ENCODE measurements at places on chromosomes 3 and 15.
A peak's percentile ranks its signal among the peaks of the same experiment; 100 is the strongest.

GRCh38 chr3:53544357-53544756 lies 49.9 kb downstream of the CACNA1D start:
- no peak for DNase-seq

DNA sequence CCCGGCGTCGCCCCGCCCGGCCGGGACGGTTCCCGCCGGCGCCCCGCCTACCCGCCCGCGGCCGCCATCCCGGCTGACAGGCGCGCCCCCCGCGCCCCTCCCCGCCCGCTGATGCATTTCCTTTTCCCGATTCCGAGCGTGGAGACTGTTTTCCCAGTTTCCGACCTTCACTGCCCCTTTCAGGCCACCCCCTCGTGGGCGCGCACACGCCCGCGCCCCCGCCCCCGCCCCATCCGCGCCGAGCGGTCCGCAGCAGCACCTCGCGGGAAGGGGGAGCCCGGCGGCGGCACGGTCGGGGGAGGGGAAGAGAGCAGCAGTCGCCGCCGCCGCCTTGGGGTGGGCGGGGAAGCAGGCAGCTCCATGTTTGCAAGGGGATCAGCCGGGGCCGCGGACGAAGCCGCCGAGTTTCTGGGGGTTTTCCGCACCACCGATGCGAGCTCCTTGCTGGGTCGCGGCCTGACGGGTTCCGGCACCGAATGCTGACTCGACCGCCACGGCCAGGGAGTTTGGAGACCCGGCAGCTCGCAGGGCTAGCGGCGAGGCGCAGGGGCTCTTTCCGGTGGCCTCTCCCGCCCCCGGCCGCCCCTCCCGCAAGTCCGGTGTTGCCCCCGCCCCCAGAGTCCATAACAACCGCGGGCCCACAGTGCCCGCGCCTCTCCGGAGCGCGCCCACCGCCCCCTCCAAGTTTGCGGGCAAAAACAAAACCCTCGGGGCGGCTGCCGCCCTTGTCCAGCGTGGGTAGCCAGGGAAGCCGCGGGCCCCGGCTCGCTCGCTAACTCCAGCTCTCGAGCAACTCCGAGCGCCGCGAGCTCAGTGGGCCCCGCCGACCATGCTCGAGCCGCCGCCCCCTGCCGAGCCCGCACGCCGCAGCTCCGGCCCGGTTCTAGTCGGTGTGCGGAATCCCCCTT lies 3.2 kb upstream of the SIN3A start:
- DNase-seq = peak; percentile 68

- peak; percentile 42 for DNase-seq
Observed at GRCh38 chr3:183697610-183698317, at the start of gene YEATS2. YEATS2 (plus strand) TSS chr3:183697797; CDS start chr3:183715163, 17,366 bp downstream.

GRCh38 chr3:58217209-58217811 lies 6.5 kb upstream of the DNASE1L3 start:
- DNase-seq = no peak

- DNase-seq = no peak
Observed at GRCh38 chr3:186754006-186754405, 29.4 kb upstream of the EIF4A2 start.

DNA sequence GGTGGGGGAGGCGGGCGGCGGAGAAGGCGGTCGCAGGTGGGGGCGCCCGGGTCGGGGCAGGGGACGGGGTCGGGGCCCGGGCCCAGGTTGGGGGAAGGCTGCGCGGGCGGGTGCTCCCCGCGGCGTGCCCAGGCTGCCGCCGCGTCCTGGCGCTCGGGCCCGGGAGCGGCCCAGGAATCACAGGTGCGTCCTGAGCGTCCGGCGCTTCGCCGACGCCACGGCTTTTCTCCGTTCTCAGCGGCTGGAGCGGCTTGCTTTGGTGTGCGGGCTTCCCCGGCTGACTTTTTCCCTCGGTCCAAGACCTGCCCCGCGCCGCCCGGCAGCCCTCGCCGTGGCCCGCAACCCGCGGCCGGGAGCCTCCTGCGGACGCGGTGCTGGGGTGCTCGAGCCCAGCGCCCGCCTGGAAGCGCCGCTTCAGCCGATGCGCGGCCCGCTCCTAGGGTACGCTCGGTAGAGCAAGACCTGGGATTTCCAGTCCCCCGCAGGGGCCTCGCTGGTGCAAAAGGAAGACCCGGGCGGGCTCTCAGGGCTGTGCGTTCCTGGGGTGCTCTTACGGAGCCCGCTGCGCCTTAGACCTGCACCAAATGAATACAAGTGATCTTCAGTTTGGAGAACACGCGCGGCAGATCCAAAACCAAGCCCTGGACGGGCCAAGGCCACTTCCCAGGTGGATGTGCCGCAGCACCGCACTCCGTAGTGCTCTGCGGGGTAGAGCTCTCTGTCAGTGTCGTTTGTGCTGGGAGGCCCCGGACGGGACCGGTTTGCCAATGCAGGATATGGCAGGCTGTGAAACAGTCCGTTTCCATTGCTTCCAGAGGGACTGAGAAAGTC lies 639 bp downstream of the NIPA1 start:
- DNase-seq = no peak

GRCh38 chr3:192129586-192129985 lies 597.8 kb downstream of the FGF12 start:
- no peak for DNase-seq

DNA sequence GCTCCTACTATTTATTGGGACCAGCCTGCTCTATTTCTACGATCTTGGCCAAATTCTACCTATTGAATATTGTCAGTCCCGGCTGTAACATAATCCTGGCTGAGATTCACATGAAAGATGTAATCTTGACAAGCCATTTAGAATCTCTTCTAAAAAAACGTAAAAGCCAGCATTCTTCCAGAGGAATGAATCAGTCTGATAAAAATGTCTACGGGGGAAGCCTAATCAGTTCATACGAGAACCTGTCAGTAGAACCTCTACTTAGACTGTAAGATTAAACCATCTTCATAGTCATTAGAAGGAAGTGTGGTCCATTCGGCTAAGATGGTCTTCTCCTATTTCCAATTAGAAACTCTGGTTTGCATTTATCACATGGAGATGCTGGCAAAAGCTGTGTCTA lies 147.2 kb upstream of the WNT5A start:
- no peak for DNase-seq

DNA sequence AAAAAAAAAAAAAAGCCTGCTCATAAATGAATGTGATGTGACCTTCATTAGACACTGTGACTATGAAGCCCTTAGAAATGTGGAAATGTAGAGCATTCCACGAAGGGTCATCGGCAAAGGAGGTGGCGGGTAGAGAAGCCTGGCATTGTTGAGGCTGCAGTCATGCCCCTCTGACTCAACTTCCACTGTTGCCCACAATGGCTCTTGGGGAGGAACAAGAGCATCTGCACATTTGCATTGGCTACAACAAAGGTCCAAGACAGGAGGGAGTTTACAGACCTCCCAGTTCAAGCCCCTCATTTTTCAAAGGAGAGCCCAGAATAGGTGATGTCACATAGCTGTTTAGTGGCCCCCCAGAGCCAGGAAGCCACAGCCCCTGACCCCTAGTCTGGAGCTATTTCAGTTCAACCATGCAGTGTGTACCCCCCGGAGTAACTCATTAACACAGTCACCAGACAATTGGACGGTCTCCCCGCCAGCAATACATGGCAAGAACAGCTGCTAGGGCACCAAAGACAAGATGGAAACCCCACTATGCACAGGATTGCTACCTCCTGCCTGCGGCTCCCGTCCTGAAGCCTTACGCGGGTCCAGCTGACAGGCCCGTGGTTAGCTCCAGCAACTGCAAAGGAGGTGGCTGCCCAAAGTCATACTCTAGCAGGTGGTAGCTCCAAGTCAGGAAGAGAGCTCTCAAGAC lies 56.2 kb downstream of the SH3BP5 start:
- no peak for DNase-seq

- no peak for DNase-seq
Observed at GRCh38 chr3:184672977-184673870, 38.6 kb downstream of the MAGEF1 start.

DNA sequence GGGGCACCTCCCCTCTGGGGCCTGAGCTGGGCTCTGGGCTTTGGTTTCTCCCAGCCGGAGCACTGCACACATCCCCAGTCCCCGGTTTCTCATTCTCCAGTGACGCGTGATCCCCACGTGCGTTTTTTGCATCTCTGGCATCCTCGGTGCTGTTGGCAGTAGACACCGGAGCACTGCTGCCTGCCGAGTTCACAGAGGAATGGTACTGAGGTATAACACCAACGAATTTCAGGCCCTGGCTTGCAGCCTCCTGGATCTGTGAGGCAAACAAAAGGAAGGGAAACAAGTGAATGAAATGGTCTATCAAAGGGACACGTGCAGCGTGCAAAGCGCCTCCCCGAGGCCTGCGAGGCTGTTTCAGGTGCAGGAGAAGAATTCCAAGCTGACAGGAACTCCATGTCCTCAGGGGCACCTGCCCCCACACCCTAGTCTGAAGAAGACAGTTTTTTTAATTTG lies 112.9 kb downstream of the OXNAD1 start:
- DNase-seq = no peak

DNA sequence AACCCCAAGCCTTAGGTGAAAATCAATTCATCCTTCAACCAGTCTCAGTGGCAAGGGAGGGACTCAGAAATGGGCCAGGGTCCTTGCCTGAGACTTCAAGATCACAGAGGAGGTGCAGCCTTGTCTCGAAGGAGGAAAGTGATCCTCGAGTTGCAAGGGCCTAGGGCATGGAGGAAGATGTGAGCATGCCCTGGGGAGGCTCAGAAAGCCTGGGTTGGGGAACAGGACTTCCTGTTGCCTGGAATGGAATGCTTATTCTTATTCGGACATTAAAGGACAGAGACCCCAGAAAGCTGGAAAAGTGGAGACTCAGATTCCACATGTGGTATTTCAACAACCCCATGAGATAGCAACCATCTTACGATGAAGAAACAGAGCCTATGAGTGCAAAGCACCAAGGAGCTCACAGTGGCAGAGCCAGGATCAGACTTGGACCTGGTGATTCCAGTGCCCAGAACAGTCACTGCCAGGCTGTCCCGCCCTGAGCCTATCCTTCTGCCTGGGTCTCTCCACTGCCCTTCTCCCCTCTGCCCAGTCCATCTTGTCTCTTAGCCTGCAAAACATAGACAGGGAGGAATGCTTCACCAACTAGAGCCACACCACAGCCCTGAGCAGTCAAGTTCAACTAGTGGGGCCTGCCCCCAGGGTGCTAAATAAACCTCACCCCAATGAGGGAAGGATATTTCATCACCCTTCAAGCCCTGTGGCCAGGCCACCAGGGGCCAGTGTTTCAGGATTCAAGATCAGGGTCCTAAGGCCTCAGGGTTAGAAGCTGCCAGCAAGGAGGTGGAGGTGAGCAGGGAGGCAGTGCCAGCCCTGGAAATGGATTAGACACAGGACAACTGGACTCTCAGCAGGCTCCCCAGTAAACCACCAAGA lies 21.9 kb downstream of the DAPK2 start:
- no peak for DNase-seq

- DNase-seq = no peak
Observed at GRCh38 chr15:78167227-78167888, 18.2 kb downstream of the IDH3A start.

- no peak for DNase-seq
Observed at GRCh38 chr3:166472015-166472414, 634.8 kb upstream of the BCHE start.

- no peak for DNase-seq
Observed at GRCh38 chr3:169596126-169596525, 67.4 kb downstream of the MECOM start.

DNA sequence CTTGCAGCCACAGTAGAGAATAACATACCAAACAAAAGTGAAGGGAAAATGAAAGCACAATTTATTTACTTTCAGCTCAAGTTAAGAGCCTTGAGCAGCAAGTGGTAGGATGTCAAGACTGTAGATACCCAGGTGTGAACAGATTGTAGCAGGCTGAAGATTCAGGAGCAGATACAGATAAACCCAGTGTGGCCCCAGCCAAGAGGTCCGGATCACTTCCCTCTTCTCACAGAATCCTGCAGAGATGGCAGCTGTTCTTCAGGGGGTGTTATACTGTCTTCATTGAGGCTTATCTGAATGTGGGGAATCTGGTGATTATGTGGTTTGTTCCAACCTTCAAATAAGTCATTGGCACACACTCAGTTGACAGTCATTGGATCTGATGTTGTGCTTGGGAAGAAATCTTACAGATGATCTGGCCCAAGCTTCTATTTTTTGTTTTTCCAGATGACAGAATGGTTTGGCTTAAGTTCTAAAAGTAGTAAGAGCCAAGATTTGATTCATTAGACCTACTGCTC lies 2.2 kb downstream of the STARD9 start:
- DNase-seq = no peak

- DNase-seq = no peak
Observed at GRCh38 chr3:23994244-23994569, 49.1 kb downstream of the NR1D2 start.

- no peak for DNase-seq
Observed at GRCh38 chr15:99399618-99400017, 148.3 kb downstream of the LRRC28 start.

DNA sequence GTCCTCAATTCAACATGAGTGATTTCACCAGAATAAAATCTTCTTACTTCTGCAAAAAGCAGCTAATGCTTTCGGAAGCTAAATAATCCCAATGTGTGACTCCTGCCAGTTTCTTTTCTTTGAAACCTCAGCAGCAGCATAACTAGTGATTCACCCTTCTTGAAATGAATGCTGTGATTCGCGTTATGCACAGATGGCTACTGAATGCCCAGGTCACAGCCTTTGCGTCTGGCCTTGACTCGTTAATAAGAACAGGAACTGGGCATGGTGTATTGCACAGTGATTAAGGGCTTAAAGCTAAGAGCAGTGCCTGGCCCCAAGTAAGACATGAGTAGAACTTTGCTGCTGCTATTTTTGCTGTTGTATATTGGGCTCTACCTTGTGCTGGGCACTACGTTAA lies 19.0 kb downstream of the CGNL1 start:
- no peak for DNase-seq

- DNase-seq = no peak
Observed at GRCh38 chr15:75671730-75672602, 24.3 kb downstream of the SNX33 start.

DNA sequence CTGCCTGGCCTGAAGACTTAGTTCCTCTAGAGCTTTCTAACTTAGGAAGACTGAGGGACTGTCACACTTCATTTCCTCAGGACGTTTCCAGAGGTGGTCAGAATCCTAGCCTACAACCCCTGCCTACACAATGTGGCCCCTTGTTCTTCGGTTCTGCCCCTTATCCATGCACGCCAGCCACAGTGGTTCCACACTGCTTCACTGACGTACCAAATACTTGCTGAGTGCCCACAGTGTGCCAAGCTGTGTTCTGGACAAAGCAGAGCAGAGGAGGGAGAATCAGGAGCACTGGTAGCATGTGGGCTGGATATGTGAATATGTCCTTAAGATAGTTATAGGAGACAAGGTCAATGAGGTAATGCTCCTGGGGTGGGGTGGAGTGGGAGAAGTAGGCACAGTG lies 70.5 kb upstream of the SAMMSON start:
- no peak for DNase-seq

GRCh38 chr3:42979044-42979972 lies at the start of gene GASK1A:
GASK1A (plus strand) TSS chr3:42979311; CDS start chr3:42979643, 332 bp downstream.
- DNase-seq = no peak

- no peak for DNase-seq
Observed at GRCh38 chr15:39478996-39479395, 101.9 kb upstream of the THBS1 start.
